ENCODE measurements at places on chromosomes 3 and 15. TPM values are rescaled to one million over a fixed set of nuclear protein-coding genes. Genes with fewer than 3 reads are reported as not detected.
A peak's percentile ranks its signal among the peaks of the same experiment; 100 is the strongest.

- no peak for DNase-seq
These were observed 32.6 kb upstream of the RAB11A start for GRCh38 chr15:65836665-65837064.

Gene ARGFX
- polyA plus RNA-seq, result not detected

- no peak for DNase-seq
These were observed 146.7 kb downstream of the NAALADL2 start for GRCh38 chr3:175005881-175006280.

DNA sequence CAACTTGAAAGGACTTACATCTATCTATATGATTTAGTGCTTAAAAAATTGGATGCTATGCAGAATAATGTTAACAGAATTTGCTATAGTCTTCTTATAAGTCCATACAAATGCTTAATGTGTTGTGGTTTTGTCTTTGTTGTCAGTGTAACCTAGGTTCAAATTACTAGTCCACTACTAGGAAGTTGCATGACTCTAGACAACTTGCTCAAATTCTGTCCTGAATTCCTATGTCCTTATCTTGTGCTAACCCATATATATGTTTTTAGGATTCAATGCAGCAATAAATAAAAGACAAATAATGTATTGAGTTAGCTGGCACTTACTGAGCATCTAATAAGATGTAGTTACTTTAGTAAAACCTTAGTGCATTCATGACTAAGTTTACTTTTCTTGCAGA, 276.5 kb upstream of the KCNMB2 start:
- no peak for DNase-seq

GRCh38 chr3:187211532-187212195, 14.4 kb downstream of the RTP1 start:
- no peak for DNase-seq

DNA sequence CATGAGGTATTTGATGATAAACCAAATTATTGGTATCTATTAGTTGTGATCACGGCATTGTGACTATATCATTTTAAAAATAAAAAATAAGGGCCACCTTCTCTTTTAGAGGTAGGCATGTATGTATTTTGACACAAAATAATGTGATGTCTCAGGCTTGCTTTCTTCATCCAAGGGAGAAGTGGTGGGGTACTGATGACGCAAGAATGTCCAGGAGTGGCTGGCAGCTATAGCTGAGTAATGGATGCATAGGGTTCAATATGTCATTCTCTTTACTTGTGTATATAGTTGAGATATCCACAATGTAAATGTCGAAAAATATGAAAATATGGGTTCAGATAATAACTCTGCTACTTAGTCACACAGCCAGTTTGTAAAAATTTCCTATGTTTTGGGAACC, 46.8 kb upstream of the NSMCE3 start:
- no peak for DNase-seq

GRCh38 chr15:74316141-74316540, 51.3 kb downstream of the CYP11A1 start:
- no peak for DNase-seq

GRCh38 chr15:74653426-74654102, 37.9 kb downstream of the CLK3 start:
- no peak for DNase-seq

GRCh38 chr15:86558252-86558651, 478.6 kb downstream of the AGBL1 start:
- DNase-seq, result no peak

DNA sequence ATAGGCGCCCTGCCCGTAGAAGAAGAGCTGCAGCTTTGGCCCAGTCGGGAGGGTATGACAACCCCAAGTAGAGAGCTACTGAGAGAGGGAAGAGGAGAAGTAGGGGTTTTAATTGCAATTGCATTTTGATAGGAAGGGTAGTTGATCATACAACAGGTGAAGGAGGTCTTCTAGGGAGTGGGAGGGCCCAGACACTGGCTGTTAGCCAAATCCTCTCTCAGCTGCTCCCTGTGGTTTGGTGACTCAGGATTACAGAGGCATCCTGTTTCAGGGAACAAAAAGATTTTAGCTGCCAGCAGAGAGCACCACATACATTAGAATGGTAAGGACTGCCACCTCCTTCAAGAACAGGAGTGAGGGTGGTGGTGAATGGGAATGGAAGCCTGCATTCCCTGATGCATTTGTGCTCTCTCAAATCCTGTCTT, 408.9 kb upstream of the THBS1 start:
- peak; percentile 78 for DNase-seq

Gene SEC62
- polyA plus RNA-seq, result 200 TPM

DNA sequence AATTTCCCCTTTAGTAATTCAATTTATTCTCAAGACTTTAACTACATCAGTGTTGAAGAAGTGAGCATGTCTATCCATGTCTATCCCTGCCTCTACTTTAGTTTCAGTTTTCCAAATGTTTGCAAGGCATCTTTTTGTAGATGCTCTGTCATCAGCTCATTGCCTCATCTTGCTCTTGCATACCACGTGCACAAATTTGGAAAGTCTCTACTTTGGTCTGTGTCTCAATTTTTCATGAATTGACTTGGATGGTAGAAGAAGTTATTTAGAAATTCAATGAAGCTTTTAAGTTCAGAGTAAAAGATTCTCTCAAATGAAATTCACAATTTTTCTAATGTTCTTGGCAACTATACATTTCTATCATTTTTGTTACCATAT, 55.3 kb downstream of the CLDN1 start:
- DNase-seq, result no peak

Gene MCTP2
- 18.8 TPM for polyA plus RNA-seq

DNA sequence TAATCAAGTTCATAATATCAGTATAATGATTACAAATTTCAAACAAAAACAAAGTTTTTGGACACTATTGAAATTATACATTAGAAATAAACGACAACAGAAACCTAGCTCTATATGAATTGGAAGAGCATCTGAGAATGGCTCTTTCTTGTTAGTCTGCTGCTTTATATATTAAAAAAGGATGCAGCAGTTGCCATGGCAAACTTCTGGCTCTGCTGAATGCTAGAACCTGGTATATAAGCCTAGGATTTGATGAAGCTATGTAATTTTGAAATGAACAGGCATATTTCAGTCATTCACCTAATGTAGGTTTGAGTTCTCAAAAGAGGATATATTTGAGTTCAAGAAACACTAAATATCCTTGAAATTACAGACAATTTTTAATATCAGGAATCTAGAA, 252.7 kb upstream of the KCNMB2 start:
- no peak for DNase-seq

- DNase-seq, result no peak
These were observed 52.9 kb downstream of the KLF13 start for GRCh38 chr15:31379577-31379976.

Gene CTXN2
- polyA plus RNA-seq, result 0.09 TPM

DNA sequence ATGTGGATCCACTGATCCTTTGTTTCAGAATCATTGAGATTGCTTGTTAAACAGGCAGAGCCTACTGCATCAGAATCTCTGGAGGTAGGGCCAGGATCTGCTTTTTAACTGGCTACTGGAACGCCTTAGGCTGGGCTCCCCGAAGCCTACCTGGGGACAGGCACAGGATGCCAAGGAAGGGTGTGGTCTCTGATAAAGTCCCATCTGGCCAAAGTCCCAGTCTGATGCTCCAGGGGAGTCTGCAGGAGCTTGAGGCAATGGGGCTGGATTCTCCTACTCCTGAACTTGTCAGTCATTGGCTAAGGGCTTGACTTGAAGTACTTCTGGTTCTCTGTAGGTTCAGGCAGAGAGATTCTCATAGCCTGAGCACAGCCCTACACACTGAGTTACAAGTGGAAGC, 22.4 kb upstream of the CCK start:
- DNase-seq, result no peak

- DNase-seq, result no peak
These were observed 45.5 kb downstream of the PPM1L start for GRCh38 chr3:160801386-160802118.

Gene MYZAP
- polyA plus RNA-seq, result 4.0 TPM

Gene HES1
- 92.0 TPM for polyA plus RNA-seq

GRCh38 chr3:139118835-139119234, 74.1 kb upstream of the PRR23C start:
- no peak for DNase-seq

Gene PLAAT1
- polyA plus RNA-seq, result 3.5 TPM

Gene FOXB1
- not detected for polyA plus RNA-seq

DNA sequence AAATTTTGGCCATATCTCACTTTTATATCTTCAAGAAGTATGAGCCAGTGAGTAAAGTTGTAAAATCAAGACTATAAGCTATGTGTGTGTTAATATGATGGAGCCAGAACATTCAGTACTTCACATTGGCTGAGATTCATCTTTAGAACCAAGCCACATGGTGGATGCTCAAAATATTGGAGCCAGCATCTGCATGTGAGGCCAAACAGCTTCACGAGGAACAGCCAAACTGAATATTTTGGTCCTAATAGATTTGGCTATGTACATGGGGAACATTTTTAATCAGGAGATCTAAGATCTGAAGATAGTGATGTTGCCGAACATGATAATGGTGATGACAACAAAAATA, 1089.8 kb downstream of the TUSC7 start:
- no peak for DNase-seq

DNA sequence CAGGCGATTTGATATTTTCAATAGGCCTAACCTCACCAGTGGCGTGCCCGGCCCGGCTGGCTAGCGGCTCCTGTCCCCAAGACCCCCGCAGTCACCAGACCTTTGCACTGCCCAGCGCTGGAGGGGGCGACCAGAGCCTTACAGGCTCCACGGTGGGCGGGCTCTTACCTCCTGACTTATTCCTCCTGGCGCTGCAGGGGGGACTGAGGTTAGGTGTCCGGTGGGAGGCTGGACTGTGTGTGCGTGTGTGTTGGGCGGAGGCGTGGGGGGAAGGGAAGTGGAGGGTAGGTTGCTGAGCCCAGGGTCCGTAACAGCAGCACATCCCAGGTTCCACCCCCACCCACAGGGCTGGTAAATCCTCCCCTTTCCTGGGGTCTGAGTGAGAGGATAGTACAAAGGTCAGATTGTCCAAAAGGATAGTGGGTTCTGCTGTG, 27.5 kb upstream of the THRB start:
- no peak for DNase-seq

Gene ANKUB1
- polyA plus RNA-seq, result 0.63 TPM

GRCh38 chr3:194689493-194689944, 3.8 kb downstream of the FAM43A start:
- no peak for DNase-seq

DNA sequence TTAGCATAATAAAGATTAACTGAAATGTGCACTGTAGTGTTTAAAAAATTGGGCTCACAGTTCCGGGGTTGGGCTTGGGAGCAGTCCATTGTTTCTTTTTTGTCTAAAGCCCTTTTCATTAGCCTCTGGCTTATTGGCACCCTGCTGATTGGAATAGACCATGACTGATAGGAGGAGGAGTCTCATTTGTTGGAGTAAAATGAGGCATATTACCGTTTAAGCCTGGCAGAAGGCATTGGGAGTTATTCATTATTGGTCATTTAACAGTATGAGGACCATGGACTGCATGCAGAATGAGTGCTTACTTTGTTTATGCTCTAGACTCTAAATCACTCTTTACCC, 139.0 kb upstream of the CGNL1 start:
- DNase-seq, result no peak

DNA sequence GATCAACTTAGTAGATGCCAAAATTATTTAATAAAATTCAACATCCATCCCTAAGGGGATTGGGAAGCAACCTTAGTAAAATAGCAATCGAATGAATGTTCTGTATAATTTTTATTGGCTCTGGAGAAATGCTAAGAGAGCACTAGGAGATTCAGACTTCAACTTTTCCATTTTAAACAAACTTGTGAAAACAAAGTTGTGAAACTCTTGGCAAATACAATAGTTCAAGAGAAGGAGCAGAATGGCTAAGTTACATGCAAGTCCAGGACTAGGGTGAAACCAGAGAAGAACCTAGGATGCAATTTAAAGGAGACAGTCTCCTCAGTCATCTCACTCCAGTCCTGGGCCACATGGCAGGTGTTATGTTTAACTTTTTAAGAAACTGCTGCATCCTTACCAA, 16.7 kb upstream of the ZNF280D start:
- no peak for DNase-seq

DNA sequence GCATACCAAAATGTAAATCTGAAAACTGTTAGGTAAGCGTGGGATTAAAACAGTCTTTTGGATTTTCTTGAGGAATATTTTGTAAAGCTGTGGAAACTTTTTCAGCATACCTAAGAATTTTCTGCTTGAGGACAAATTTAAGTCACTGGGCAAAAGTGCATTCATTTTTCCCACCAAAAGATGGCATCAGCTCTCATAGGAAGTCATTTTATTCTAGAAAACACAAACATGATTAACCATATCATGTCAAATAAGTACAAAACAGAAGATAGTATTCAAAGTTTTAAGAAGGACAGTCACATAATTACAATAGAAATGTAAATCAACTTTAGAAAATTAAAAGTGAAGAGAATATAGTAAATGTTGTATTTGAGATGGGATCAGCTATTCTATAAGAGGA, 63.5 kb downstream of the SLC49A4 start:
- peak; percentile 6 for DNase-seq

- no peak for DNase-seq
These were observed 244.3 kb downstream of the NTRK3 start for GRCh38 chr15:88012233-88012632.

- no peak for DNase-seq
These were observed 574 bp downstream of the NGRN start for GRCh38 chr15:90266061-90266431.

- no peak for DNase-seq
These were observed at the start of gene PCOLCE2 for GRCh38 chr3:142888481-142889211. TSS of gene PCOLCE2 (minus strand) at chr3:142889083. CDS start at chr3:142888896, 187 bp downstream.

Gene GPD1L
- polyA plus RNA-seq, result 21.5 TPM

Gene CHRNA5
- polyA plus RNA-seq, result 11.3 TPM

Gene CCDC39
- polyA plus RNA-seq, result 3.1 TPM

DNA sequence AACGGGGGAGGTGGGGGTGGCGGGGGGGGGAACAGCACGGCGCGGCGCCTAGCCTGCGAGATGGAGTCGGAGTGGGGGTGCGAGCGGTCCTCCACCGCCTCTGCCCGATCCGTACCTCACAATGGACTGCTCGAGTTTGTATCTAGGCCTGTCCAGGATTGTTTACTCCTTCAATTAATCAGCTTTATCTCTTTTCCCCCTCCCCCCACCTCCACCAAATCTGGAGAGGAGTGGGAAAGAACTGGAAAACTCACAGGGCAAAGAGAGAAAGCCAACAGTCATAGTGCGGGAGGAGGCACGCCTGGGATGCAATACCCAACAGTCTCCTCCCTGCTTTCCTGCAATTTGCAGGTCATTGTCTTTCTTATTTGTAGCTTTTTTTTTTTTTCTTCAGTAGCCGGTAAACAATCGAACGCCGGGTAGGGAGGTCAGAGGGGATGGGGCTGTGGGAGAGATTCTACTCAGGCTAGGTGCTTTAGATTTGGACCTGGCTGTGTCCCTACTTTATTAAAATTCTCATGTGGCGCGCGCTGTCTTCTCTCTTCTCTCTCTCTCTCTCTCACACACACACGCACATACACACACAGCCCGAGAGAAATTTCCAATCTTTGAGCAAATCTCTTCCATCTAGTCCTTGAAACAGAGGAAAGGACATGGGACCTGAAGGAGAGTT, 6.9 kb upstream of the MEIS2 start:
- DNase-seq, result no peak

GRCh38 chr15:56877255-56877970, 41.0 kb upstream of the TCF12 start:
- DNase-seq, result no peak

Gene RARB
- 68.6 TPM for polyA plus RNA-seq
